ENCODE measurements at places on chromosomes 7 and 10.
A peak's percentile ranks its signal among the peaks of the same experiment; 100 is the strongest.

- DNase-seq, result no peak
Measured at GRCh38 chr7:116598861-116599260, 73.1 kb upstream of the MET start.

DNA sequence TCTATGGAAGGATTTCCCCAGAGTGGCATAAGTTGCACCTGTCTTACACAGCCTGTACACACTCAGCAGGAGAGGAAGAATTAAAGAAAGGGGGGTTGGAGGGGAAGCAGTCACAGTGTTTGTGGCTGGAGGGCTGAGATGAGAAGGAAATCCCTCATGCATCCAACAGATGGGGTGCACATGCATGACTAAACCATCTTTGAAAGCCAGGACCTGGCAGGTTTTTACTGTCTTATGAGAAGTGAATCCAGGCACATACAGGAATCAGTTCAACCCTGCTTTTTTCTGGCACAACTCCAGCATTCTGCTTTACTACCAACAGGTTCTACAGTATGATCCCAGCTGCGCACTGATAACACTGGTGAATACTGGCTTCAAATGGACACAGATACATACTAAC is 107.7 kb downstream of the CACNA2D1 start:
- DNase-seq, result no peak

DNA sequence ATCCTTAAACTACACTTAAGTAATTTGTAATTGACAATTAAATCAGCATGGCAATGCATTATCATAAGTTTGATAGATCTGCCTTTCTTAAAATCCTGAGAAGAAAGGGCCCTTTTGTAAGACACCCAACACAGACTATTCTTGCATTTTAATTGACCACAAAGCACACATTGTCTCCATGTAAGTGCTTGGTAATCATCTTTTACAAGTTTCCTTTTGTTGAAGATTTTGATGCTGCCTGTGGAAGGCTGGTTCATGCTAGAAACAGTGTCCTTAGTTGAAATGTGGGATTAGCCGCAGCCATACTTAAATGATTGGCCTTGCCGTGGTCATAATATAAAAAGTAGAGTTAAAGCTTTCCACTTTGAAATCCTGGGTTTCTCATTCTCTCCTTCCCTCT is 32.3 kb upstream of the CELF2 start:
- no peak for DNase-seq

DNA sequence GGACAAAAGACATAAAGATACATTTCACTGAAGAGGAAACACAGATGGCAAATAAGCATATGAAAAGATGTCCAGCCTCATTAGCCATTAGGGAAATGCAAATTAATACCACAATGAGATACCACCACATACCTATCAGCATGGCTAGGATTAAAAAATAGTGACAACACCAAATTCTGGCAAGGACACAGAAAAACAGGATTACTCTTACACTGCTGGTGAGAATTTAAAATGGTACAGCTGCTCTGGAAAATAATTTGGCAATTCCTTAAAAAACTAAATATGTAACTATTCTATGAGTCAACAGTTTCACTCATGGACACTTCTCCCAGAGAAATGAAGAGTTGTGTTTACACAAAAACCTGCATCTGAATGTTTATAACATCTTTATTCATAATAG is 121.1 kb downstream of the C10orf90 start:
- DNase-seq, result no peak

DNA sequence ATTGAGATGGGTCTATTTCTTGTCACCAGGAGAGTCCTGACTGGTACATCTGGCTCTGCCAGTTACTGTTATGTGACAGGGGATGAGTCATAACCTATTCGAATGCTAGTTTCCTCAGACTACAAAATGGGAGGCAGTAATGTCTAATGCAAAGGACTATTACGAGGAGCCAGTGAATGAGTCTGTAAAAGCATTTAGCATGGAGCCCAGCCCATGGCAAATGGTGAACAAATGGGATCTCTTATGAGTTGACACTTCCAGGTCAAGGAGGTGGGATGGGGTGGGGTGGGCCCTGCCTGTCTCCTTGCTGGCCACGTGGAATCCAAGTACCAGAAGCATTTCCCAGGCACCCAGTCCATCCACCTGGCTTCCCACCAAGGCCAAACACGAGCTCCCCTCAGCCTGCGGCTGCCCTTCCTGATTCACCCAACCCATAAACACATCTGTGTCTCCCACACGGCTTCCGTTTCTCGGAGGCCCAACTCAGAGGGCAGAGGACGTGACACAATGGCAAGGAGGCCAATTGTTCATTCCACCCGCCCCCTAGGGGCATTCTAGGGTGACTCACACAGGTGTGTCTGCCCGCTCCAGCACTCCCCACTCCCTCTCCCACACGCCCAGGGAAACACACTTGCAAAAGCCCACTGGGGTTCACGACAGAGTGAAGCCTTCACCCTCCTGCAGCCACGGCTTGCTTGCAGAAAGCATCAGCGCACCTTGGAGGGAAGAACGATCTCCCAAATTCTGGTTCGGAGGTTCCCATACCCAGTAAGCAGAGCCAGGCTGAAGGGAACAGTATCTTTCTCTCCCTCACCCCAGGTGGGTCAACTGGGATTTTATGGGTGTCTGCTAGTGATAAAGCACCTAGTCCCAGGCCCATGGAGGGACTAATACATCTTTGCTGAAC is 109.8 kb downstream of the SH3PXD2A start:
- no peak for DNase-seq

DNA sequence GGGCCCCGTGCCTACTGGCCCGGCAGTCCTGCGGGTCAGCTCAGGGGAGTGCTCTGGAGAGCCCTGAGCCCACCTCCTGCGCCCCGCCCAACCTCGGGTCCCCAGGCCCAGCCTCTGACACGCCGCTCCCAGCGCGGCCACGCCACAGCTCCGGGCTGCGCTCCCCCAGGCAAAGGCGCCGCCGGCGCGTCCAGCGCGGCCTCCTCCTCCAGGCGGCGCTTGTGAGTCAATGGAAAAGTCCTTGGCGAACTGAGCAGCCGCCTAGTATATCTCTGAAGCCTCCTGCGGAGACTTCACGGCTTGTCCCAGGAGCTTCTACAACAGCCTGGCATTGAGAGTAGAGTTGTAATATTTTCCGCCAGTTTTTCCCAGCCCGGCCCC is 29.5 kb upstream of the BMS1 start:
- DNase-seq, result peak; percentile 24

GRCh38 chr10:114346176-114347031 is 57.9 kb downstream of the AFAP1L2 start:
- DNase-seq, result no peak

- no peak for DNase-seq
Measured at GRCh38 chr10:34121781-34122622, 693.1 kb downstream of the PARD3 start.

- no peak for DNase-seq
Measured at GRCh38 chr10:15661574-15661973, 58.1 kb downstream of the ITGA8 start.

DNA sequence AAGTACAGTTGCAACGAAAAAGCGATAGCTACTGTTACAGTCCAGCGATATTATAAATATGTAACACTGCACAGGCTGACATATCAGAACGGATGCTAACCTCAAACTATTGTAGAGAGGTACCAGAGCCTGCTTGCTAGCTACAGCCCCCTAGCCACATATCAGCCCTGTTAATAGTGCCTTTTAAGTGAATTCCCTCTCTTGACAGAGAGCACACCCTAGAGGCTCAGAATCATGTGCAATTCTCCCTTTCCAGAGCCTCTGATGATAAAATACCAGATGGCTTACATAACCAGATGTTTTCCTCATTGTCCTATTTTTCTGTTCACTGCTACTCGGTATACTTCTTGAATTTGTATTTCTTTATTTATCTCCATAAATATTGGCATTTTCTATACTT is 960.7 kb upstream of the CELF2 start:
- DNase-seq, result no peak

DNA sequence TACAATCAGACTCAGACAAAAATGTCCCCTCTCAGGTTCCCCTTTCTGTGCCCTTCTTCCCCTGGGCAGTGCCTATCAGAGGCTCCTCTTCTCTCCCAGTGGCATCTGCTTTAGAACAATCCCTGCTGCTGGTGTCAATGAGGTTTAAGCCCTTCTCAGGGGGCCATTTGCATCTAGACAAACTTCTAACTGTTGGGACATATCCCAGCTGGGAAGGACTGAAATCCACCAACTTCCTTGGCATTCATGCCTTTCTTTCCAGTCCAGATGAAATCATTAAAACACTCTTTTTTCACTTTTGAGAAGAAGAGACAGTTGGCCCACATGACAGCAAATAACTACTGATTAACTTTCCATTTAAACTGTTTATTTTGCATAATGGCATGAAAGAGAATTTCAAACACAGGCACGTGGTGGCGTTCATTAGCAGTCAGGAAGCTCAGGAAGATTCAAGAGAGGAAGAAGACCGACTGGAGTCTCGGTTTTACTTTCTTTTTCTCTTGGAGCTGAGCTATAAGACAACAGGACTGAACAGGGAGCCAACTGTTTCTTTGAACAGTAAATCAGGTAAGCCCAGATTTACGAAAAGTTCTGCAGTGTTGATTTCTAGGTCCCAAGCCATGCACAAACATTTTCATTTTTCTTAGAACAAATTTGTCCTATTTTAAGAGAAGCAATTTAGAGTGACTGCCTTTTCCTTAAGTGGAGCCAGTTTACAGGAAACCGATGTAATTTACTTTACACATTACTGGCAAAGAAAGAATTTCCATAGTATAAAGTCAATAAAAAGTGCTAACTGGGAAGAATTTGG is at the start of gene GIMAP2:
TSS of gene GIMAP2 (plus strand) at position 488 of the 811 bp plus-strand sequence. CDS start 1,354 bp downstream, outside the sequence.
- DNase-seq, result no peak

- no peak for DNase-seq
Measured at GRCh38 chr7:154905146-154905545, 97.8 kb downstream of the PAXIP1 start.

DNA sequence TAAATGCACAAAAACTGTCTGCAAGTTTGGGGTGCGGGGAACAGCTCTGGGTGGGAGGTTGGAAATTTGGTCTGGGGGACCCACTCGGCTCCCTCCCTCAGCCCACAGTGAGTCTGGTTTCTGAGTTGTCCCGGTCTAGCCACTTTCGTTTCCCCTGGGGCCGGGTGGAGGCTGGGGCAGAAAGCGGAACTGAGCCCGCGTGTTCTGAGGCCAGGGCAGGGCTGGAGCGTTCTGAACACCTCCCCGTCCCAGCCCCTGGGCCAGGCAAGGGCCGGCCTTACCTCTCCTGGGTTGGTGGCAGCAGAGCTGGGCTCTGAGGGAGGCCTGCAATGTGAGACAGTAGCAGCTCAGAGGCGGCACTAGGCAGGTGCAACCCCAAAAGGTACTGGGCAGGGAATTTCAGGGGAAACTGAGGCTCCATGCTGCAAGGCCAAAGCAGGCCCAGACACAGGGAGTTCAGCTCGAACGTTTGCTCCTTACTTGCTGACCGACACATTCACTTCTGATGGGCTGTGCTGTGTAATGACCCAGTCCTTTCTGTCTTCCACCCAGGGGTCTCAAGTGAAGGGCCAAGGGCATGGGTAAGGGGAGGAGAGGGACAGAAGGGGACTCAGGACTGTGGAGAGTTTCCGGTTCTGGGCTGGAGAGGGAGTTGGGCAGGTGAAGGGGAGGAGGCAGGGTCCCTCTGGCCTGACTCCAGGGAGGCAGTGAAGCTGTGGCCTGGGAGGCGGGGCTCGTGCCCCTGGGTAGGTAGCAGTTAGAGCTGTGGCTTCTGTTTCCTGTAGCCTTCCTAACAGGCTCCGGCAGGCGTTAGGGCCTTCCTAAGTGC is 3.0 kb downstream of the IRF5 start:
- no peak for DNase-seq

DNA sequence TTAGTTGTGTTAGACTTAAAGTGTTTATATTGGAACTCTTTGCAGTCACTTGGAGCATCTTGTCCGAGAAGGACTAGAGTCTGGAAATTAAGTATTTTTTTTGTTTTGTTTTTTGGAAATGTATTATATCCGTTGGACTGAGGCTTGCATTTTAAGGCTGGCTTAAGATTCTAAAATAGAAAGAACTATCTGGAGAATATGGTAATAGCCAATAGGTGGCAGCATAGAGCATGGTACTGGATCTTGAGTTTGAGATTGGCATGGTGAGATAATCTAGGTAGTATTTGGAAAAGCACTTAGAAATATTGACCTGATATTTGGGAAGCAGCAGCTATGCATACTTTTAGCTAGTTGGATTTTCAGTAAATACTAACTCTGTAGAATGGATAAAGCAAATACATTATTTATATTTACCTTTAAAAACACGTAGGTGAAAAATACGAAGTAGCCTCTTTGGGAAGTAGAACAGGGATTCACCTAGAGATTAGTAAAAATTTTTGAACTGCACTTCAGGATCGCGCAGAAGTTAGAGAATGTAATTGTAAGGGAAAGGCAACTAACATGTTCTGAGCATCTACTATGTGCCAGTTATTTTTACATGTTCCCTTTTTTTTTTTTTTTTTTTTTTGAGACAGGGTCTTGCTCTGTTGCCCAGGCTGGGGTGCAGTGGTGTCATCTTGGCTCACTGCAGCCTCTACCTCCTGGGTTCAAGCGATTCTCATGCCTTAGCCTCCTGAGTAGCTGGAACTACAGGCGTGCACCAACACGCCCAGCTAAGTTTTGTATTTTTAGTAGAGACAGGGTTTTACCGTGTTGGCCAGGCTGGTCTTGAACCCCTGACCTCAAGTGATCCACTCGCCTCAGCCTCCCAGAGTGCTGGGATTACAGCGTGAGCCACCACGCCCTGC is 78.6 kb downstream of the LCOR start:
- DNase-seq, result no peak

DNA sequence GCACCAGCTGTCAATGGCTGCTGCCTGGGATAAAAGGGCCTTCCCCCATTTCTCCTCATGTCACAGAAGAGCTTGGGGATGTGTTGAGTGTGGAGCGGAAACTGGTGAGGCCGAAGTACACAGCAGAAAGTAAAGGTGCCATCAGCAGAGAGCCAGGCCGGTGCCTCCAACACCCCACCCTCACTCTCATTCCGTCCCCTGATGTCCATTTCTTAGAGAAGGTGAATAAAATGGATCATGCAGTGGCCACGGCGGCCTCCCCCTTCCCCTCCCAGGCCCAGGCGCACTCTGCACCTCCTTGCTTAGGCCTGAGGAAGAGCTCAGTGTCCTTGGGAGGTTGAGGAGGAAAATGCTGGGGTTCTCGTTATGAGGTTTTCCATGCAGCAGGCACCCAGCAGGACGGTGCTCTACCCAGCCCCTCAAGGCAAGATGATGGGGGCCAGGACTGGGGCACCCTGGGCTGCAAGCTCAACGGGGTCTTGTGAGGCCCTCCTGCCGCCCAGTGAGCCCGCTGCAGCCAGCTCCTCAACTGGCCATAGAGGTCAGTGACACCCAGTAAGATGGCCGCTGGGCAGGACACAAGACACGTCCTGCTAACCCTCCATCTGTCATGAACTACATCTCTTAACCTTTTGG is 163.9 kb downstream of the ADARB2 start:
- no peak for DNase-seq

- no peak for DNase-seq
Measured at GRCh38 chr7:9600974-9601373, 1167.6 kb downstream of the NXPH1 start.

GRCh38 chr7:18607025-18607424 is 111.5 kb downstream of the HDAC9 start:
- DNase-seq, result no peak

- DNase-seq, result no peak
Measured at GRCh38 chr7:26439521-26440232, 148.0 kb downstream of the SNX10 start.

Data from stimulated activated CD8-positive, alpha-beta memory T cell treated with anti-CD3 and anti-CD28 coated beads, Interleukin-7, amount 100 ng/mL, for 1 hour (primary cell).